LHCN-M2 (cell line): ENCODE measurements at places on chromosomes 7 and 10.

GRCh38 chr7:28759475-28759971, 198.6 kb downstream of the TRIL start:
- no peak for DNase-seq

DNA sequence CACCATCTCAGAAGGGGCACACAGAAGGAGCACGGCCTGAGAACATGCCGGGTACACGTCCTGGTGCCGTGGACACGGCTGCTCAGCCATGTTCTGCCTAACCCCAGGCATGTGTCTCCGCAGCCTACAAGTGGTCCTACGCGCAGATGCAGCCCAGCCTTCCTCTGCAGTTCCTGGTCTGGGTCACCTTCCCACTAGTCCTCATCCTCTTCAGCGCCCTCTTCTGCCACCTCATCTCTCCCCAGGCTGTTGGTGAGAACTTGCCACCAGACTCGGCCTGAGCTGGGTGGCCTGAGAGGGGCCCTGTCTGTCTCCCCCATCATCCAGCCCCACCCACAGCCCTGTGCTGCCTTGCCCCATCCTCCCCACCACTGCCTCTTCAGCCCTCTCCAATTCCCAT, 5.3 kb downstream of the CLCN1 start:
- no peak for DNase-seq

GRCh38 chr7:141335164-141335563, 216.0 kb upstream of the AGK start:
- DNase-seq = no peak

DNA sequence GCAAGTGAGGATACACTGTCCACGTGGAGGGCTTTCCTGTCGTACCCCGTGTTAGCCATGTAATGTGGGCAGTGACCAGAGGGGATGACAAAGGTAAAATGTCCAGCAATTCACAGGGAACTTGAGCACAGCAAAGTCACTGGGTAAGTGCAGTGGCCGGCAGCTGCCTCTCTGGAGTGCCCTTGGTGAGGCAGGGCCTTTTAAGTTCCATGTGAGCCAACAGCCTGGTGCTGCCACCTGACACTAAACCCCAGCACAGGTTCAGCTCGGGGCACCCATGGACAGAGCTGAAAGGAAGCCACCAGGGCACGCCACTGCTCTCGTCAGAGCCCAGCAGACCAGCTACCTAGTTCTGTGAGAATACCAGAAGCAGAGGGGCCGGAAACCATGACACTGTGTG, 168.3 kb downstream of the PRKAG2 start:
- no peak for DNase-seq

DNA sequence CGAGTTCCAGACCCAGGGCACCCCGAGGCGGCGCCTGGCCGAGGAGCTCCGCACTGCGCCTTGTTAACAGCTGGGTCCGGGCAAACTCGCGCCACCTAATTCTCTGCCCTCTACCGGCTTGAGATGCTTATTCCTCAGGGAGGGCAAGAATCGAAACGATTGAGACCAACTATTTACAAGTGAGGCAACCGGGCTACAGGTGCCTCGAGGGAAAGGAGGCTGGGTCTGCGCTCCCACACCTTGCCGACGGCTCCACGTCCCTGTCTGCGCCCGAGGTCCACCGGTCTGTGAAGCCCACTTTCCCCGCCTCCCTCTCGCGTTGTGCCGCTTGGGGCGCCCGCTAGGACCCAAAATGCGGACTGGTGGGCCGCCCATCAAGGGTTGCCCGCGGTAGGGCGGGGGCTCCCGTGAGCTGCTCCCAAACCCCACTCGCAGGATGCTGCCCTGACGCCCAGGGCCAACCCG, 527 bp downstream of the AKR1B1 start:
- peak; percentile 70 for DNase-seq

DNA sequence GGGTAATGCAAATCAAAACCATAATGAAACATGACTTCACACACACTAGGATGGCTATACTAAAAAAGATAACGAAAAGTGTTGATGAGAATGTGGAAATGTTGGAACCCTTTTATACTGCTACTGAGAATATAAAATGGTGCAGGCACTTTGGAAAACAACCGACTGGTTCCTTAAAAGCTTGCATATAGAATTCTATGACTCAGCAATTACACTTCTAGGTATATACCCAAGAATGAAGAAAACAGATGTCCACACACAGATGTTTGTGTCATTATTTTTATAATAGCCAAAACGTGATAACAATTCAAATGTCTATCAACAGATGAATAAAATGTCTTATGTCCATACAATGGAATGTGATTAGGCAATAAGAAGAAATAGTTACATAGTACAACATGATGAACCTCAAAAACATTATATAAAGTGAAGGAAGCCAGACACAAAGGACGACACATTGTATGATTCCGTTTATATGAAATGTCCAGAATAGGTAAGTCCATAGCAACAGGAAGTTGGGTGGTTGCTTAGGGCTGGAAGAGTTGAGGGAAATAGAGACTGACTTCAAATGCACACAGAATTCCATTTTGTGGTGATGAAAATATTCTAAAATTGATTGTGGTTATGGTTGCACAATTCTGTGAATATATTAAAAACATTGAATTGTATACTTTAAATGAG, 148.3 kb upstream of the PHYHIPL start:
- DNase-seq = peak; percentile 10

DNA sequence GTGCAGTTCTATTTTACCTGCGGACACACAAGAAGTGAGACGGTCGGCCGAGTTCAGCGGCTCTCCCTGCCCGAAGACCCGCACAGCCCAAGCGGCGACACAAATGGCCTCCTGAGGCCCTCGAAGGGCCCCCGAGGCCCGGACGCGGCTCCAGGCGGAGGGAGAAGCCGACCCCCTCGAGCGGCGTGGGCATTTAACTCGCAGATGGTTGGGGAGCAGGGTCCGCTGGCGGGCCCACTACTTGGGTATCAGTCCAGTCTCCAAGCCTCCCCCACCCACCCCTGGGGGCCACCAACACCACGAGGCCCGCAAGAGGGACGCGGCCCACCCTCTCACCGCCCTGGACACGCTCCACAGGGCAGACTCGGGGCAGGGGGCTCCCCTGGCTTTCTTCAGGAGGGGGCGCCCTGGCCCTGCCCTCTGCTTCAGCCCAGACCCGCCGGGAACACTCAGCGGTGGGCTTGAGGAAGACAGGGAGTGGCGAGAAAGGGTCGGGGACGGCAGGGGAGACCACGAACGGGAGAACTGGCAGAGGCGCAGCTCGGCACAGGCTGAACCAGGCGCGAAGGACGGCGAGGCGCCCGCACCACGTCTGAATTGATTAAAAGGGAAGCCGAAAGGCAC, 1.7 kb downstream of the IGF2BP3 start:
- DNase-seq = peak; percentile 15

DNA sequence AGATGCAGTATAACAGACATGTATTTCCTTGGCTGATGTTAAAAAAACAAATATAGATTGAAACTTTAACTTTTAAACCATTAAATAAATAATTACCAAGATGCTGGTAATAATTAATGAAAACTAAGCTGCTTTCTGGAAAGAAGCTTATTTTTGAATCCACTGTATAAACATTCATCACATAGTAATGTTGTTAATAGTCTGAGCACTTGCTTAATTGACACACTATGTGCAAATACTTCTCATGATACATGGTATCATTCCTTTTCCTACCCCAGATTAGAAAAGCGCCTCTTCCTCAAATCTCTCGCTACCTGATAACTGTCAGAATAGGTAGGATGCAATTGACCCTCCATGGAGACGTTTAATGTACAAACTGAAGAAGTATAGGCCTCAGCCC, 15.0 kb upstream of the COL28A1 start:
- no peak for DNase-seq

DNA sequence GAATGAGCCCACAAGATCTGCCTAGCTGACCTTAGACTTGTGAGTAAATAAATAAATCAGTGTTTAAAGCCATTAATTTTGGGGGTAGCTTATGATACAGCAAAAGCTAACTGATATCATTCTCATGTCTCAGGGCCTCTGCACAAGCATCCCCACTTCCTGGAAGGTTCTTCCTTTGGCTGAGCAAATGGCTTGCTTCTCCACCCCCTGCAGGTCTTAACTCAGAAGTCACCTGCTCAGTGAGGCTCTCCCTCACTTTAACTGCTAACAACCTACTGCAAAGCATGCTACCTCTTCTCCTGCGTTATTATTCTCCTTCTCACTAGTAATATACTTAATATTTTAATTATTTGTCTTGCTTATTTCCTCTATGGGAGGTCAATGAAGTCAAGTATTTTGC, 167.3 kb downstream of the TPK1 start:
- no peak for DNase-seq

DNA sequence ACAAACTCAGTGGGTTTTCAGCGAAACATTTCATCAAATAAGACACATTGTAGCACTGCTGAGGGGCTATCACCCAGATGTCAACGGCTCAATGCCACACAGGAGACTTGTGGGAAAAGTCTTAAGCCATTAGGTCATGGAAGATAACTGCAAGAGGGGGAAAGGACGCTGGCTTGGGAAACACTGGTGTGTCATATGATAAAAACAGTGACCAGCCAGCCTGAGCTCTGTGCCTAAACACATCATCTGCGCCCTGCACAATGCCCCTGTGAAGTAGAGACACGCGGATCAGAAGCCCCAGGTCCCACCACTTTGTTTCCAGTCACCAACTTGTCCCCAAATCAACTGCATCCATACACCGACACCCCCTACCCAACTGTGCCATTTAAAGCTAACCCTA, 116.7 kb downstream of the TNS3 start:
- peak; percentile 40 for DNase-seq

DNA sequence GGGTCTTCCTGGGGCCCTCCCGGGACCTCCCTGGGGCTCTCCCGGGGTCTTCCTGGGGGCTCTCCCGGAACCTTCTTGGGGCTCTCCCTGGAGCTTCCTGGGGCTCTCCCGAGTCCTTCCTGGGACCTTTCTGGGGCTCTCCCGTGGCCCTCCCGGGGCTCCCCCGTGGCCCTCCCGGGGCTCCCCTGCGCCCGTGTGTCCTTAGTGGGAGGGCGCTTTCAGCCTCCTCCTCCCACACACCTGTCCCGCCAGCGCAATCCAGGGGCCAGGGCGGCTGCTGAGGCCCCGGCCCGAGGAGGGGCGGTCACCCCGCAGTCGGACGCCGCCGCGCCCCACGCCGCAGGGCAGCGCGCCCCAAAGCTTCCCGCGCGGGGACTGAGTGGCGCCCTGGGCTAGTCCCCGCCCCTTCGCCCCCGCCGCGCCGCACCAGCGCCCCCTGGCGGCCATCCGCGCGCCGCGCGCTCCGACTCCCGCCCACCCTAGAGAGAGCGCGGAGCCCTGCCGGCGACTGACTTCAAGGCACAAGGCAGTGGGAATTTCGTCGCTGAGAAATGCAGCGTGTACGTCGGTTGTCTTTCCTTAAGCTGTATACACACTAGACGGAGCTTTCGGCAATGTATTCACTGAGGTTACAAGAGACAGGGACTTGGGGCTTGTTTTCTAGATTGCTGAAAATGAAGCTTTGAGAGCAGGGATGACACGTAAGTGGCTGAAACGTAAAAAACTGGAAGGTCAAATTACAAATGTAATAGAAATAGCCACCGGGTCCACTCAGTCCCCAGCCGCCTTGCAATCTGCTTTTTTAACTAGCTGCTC, 47.1 kb downstream of the INSIG1 start:
- peak; percentile 78 for DNase-seq

DNA sequence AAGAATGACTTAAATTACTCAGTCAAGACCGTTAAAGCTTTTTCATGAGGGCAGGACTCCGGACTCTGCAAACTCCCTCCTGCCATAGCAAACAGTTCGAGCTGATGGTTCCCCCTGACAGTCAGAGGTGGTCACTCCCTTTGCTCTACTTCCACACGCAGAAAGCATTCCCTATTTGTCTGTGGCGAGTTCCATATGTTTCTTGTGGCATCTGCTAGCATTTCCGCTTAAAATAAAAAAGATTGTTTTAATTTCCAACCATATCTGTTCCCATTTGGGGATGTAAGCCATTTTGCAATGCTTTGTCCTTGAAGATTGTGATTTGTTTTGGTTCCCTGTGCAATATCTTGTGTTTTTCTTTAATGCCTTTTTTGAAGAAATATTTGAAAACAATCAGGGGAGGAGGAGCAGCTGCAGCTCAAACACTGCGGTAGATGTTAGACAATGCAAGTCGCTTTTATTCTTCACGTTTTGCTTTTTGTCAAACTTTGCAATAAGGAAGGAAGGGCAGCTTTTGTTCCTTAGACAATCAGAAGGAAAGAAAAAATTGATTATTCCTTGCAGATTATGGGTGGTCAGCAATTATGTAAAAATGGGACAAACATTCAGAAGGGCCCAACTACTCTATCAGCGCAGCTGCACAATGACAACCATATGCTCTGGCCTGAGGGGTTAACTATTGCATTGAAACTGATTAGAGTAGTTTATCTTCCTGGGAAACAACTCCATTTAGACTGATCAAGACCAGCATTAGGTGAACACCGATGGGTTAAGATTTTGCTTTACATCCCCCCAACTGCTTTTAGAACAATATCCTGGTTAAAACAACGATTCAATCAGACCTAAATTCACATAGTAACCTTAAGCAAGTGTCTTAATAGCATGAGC, 425.8 kb upstream of the NRP1 start:
- DNase-seq = no peak

- no peak for DNase-seq
These were observed 3.0 kb upstream of the TACR2 start for GRCh38 chr10:69419744-69420126.
